Retinal pigment epithelial cell (primary cell): ENCODE measurements at places on chromosomes 7 and 10.

GRCh38 chr10:33799281-33799943 lies 464.9 kb upstream of the NRP1 start:
- DNase-seq = no peak

GRCh38 chr7:92417913-92418312 lies 29.4 kb upstream of the GATAD1 start:
- no peak for DNase-seq

DNA sequence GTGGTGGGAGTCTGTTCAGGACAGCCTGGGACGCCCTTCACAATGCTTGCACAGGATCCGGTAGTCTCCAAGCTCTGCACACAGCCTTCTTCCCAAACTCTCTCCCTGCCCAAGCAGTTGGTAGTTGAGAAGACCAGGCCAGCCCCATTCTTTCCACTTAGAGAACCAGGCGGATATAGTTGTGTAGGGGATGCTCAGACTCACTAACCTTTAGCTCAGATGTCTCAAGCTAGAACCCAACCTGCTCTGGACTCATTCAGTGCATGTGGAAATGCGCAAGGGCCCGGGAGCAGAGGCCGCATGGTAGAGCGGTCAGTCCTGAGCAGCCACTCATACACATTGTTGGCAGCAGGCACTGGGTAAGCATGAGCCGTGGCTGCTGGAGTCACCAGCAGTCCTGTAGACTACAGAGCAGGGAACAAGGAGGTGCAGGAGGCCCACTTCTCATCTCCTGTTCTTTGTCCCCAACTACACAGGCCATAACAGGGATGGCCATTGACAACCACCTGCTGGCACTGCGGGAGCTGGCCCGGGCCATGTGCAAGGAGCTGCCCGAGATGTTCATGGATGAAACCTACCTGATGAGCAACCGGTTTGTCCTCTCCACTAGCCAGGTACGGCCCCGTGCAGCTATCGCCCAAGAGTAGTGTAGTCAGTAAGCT lies 17.2 kb upstream of the C10orf53 start:
- no peak for DNase-seq

- peak; percentile 23 for DNase-seq
Measured at GRCh38 chr7:111763221-111763801, 201.0 kb upstream of the IMMP2L start.

DNA sequence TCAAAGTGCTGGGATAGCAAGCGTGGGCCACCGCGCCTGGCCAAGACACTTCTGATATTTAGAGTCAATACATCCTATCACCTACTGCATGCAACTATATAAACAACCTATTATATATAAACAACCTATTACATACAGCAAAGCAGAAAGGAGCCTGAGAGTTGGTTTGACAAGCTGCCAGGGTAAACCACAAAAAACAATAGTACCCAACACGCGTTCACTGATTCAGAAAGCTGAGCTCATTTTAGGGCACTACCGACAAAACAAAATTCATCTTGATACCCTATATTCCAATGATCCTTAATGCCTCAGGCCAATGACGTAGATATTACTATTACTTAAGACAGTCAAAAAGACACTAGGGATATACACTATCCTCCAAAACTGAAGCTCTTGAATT lies 16.2 kb downstream of the MALSU1 start:
- DNase-seq = no peak

DNA sequence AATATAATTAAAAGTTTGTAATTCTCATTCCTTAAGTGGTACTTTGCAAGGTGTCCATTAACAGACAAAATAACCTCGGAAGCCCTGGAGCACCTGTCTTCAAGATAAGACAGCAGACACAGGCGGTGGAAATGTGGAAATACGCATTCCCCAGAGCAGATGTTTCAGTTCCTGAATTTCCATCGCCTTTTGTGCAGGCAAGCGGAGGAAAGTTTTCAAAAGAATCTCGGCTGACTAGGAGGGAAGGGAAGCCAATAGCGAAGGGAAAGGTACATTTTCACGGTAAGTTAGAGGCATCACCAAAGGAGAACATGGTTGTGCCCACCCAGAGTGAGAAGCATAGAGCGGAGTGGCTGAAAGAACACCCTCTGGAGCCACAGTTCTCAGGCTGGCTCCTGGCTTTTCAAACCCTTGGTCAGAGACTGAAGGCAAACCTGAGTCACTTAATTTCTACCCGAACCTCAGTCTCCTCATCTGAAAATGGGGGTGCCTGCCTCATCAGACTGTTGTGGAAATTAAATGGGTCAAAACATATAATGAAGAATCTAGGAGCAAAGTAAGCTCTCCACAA lies 13.6 kb downstream of the CPA1 start:
- no peak for DNase-seq

- DNase-seq = no peak
Measured at GRCh38 chr7:120272701-120273475, at the start of gene KCND2. KCND2 (plus strand) TSS chr7:120273175.
